Spinal cord (tissue), 10 donors: ENCODE measurements at places on chromosomes 2 and 18. TPM values are rescaled to one million over a fixed set of nuclear protein-coding genes. Genes with fewer than 3 reads are reported as not detected.

DNA sequence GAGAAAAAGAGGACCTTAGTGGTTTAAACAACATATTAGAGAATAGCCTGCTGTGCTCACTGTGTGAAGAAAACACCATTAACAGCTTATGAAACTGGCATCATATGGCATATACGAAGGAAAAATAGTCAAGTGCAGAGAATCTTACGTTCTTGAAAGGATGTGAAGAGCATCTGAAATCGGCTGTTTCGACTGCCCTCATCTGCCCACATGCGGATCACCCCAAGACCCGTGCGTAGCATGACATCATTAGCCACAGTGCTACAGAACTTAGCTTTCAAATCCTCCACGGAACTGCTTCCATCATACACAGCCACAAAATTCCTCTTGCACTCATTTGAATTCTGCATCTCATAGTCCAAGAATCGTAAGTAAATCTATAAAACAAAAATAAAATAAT, 84.3 kb downstream of the NETO1 start:
- H3K27me3 ChIP-seq, result no peaks in the 10 kb centered on the region
- no peaks in the 10 kb centered on the region for H3K36me3 ChIP-seq
- no peak overlapping the region for H3K4me3 ChIP-seq
- no peak for DNase-seq
- no peak overlapping the region for H3K27ac ChIP-seq

GRCh38 chr2:39158351-39158750, 37.5 kb upstream of the SOS1 start:
- no peak overlapping the region for H3K4me3 ChIP-seq
- no peaks in the 10 kb centered on the region for H3K36me3 ChIP-seq
- no peaks in the 10 kb centered on the region for H3K27me3 ChIP-seq
- no peak overlapping the region for H3K27ac ChIP-seq

Gene TLX2
- total RNA-seq, result not detected

Gene LCT
- total RNA-seq, result 0.10 TPM

Gene FBXO36
- 9.3 TPM for total RNA-seq
